Activated T-helper 1 cell treated with anti-CD3 and anti-CD28 coated beads, Interleukin-2, amount 50 U/mL, for 16 hours (primary cell): ENCODE measurements at places on chromosomes 5 and 9.

- no peak for DNase-seq
Observed at GRCh38 chr5:59712836-59713497, 180.6 kb downstream of the PDE4D start.

DNA sequence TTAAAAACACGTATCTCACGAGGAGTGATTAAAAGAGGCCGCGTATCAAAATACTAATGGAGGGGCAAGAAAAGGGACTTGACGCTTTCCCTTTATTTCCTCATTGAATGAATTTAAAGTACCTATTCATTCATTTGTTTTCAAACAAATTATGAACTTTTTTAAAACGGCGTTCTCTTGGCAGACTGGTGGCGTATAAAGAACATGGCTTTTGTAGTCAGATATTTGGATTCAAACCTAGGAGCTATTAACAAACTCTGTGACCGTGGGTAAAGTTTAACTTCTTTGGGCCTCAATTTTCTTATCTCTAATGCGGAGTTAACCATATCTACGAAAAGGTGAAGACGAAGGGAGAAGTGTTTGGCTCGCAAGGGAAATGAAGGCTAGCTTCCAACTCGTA is 876 bp downstream of the CAAP1 start:
- DNase-seq: no peak

DNA sequence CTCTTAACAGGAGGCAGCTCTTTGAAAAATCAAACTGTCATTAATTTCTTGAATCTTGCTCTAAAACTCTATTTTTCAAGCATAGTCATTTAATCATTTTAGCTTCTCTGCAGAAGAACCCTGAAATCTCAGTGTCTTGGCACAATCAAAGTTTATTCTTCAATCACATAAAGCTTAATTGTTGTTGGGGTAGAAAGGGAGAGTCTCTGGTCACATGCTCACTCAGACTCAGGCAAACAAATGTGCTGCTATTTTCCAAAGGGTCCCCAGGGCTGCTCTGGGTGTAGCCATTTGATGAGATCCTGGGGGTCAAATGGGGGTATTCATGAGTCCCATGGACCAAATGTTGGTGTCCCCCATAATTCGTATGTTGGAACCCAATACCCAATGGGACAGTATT is 114.8 kb downstream of the MSX2 start:
- DNase-seq: no peak

DNA sequence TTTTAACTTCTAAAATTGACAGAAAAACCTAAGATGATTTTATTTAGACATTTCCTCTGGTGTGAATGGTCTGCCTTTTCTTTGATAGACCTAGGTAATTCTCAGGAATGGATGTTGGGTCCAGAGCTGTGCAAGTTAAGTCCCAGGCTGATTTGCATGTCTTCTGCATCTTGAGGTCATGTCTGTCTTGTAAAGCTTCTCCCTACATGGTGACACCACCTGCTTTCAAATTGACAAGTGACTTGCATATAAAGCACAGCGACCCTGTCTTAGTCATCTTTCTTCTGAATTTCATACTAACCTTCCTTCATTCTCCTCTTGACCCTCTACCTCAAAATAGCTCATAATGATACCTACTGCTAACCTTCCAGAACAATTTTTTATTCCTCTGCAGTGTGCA is 29.2 kb downstream of the OSTF1 start:
- no peak for DNase-seq

- no peak for DNase-seq
Observed at GRCh38 chr9:25177858-25178257, 500.4 kb downstream of the TUSC1 start.

DNA sequence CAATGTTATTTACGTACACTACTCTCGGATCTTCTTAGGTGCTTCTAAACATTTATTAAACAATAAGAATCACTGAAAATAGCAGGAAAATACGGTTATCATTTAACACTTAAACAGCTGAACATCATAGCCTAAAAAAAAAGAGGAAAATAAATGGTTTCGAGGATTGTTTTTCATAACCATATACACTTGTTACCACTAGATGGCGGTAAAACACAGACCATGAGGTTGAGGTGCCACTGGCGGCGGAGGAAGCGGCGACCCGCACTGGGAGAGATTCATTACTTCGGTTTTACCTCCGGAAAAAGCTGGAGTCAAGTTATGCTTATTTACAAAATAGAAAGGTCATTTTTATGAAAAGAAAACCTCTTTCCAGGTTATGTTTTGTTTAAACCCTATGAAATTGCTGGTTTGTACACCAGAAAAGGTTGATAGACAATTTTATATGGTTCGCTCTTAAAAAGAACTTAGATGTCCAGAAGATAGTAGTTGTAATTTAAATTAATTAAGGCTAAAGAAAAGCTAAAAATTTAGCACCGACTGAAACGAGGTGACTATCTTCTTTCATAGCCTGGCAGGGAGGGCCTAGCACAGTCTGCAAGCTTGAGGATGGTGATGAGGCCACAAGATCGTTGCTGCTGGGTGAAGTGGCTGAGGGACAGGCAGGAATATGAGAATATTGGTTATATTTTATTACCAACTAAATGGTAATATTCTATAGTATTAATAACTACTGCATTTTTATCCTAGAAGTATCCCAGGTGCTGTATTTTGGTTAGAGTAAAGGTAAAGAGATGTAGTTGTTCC is 605.7 kb downstream of the RAB3C start:
- peak; percentile 22 for DNase-seq

GRCh38 chr5:156154757-156155156 is 172.2 kb upstream of the SGCD start:
- no peak for DNase-seq

- DNase-seq: no peak
Observed at GRCh38 chr9:107740088-107740980, 250.8 kb upstream of the KLF4 start.

DNA sequence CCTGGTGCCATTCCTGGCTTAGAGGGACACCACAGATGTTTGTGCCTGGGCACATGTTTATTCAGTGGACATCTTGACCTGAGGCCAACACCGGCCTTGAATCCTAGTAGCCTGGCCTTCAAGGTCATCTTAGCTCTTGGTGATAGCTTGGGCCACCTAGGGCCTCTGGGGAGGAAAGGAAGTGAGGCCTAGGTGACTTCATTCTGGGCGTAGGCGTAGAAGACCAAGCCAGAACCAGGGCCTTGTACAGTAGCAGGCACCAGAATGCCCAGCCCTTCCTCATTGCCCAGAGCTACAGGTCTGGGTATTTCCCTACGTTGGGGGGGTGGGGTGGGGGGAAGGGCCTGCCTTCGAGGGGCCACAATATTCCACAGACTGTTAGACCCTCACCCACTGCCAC is 33.8 kb downstream of the WNK2 start:
- no peak for DNase-seq

- no peak for DNase-seq
Observed at GRCh38 chr9:97419309-97419867, 7.5 kb downstream of the TDRD7 start.

- DNase-seq: peak; percentile 52
Observed at GRCh38 chr9:37528652-37529471, 43.1 kb downstream of the POLR1E start.

- DNase-seq: no peak
Observed at GRCh38 chr5:33067291-33067690, 356.2 kb downstream of the NPR3 start.

DNA sequence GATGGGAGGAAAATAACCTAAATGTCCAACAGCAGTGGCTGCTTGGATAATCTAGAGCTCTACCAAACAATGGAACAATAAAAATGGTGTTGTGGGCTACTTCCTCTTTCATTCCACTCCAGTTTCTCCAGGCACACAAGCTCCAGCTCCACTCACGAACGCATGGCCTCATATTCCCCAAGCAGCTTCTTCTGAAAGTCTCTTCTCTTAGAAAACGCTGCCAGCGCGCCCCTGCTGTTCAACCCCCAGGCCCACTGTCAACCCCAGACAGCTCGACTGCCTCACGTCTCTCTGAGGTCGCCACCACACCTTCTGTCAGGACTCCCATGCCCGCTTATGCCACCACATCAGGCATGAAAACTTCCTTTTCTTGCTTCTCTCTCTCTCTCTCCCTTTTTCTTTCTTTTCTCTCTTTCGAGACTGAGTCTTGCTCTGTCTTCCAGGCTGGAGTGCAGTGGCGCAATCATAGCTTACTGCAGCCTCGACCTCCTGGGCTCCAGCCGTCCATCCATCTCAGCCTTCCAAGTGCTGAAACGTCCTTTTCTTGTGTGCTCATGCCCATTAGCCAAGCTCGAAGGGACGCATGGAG is 16.2 kb downstream of the OR2V2 start:
- no peak for DNase-seq

- no peak for DNase-seq
Observed at GRCh38 chr5:91493086-91493485, 110.0 kb upstream of the ARRDC3 start.
